ENCODE measurements at places on chromosomes 11 and 22.

DNA sequence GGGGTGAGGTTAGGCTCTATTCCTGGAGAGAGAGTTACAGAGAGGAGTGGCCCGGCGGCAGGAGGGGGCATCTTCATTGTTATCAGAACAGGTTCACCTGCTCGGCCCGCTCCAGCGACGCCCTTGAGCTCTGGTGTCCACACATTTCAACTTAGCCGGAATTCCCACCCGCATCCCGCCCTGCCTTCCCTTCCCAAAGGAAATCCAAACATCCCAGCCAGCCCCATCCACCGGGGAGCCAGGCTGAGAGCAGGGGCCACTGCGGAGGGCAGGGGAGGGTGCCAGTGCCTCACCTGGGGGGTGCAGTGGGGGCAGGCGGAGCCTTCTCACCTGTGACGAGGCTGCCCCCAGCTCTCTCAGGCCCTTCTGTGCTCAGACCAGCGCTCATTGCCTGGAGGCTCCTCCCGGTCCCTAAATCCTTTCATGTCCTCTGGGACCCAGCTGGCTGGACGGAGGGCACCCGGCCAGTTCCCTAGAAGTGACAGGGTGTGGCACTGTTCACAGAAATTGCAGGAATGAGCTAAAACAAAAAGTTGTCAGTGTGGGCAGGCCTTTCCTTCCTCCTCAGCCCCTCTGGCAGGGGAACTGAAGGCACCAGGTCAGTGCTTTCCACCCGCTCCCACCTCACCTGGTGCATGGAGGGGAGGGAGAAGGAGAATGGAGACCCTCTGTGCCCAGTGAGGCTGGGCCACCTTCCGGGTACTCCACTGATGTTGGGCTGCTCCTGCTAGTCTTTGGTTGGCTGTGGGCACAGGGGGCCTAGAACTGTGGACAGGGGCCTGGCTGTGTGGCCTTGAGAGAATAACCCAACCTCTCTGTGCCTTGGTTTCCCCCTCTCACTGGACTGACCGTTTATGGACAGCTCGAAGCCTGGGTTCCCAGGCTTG, 2.2 kb upstream of the MRGPRG start:
- peak; percentile 28 for DNase-seq

DNA sequence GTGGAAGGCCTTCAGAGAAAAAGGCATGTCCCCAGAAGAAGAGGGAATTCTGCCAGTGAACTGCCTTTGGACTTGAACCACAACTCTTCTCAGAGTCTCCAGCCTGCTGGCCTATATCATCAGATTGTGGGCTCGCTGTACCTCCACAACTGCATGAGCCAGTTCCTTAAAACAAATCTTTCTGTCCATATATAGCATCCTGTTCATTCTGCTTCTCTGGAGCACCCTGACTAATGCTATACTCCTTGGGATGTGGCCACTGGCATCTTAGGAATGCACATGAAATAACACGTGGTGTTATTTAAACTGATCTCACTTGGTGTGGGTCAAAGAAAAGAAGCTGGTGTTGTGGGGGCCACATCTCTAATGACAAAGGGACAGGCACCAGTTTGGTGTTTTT, 58.3 kb upstream of the VSTM5 start:
- DNase-seq, result peak; percentile 33

- no peak for DNase-seq
Observed at GRCh38 chr22:37182101-37182948, 5.7 kb downstream of the C1QTNF6 start.

- DNase-seq, result no peak
Observed at GRCh38 chr11:45216901-45217300, 69.2 kb downstream of the SYT13 start.

DNA sequence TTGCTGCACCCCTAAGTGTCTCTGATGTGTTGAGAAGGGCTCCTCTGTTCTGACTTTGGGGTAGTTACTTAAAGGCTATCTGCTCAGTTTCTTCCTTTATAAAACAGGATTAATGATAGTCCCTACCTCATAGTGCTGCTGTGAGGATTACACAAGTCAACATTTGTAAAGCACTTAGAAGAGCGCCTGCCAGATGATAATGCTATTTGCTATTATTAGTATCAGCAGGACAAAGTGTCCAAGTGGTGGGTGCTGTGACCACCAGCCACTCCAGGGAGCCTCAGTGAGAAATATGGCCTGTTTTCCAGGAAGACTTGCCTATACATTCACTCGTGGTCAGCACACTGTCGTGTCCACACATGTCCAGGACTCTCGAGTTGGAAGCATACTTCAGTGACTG, 16.2 kb downstream of the POU2F3 start:
- DNase-seq, result no peak

DNA sequence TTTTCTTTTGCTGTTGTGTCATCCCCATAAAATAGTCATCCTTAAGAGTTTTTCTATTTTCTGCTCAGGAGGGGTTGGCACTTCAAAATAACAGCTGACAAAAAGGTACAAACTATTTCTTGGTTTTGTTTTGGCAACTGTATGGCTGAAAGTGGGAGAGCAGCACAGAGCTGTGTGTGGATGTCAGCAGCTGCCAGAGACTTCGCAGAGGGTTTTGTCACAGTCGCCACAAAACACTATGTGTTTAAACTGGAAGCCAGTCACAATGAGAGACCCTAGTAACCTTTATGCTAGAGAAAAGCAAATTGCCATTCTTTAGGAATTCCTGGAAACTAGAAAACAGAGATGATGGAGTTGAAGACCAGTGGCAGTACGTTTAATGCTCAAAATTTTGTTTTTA, 189.6 kb upstream of the CCDC90B start:
- no peak for DNase-seq

- DNase-seq, result no peak
Observed at GRCh38 chr22:43312608-43313007, 30.6 kb downstream of the SCUBE1 start.

DNA sequence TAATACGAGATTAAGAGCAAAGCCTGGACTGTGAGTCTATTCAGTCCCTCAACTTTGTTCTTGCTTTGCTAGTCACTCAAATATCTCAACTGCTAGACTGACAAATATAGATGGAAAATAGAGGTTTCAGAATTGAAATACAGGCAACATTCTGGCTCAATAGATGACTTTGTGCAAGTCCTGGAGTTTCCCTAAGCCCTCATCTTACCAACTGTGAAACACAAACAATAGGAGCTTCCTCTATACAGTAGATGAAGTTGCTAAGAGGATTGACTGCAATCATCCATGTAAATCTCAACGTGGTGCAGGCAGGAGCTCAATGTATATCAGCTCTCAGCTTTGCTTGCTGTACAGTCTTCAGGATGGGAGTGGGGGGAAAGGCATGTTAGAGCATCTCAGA, 6.2 kb upstream of the MPEG1 start:
- DNase-seq, result no peak

DNA sequence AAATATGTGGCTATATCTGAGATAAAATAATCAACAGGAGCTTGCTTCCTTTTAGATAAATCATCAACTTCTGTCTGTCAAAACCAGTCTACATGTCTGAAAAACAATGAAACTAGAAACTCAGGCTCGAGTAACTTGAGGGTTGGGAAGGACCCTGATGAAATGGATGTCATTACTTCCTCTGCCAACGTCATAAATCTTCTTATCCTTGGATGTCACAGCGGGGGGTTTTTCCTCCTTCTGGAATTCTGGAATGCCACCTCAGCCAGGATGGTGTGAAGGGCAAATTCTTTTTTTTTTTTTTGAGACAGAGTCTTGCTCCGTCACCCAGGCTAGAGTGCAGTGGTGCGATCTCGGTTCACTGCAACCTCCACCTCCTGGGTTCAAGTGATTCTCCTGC, 13.4 kb downstream of the LGR4 start:
- DNase-seq, result no peak

GRCh38 chr22:40203572-40203971, 25.8 kb downstream of the TNRC6B start:
- DNase-seq, result no peak

GRCh38 chr11:16318320-16318719, 38.0 kb downstream of the SOX6 start:
- no peak for DNase-seq

DNA sequence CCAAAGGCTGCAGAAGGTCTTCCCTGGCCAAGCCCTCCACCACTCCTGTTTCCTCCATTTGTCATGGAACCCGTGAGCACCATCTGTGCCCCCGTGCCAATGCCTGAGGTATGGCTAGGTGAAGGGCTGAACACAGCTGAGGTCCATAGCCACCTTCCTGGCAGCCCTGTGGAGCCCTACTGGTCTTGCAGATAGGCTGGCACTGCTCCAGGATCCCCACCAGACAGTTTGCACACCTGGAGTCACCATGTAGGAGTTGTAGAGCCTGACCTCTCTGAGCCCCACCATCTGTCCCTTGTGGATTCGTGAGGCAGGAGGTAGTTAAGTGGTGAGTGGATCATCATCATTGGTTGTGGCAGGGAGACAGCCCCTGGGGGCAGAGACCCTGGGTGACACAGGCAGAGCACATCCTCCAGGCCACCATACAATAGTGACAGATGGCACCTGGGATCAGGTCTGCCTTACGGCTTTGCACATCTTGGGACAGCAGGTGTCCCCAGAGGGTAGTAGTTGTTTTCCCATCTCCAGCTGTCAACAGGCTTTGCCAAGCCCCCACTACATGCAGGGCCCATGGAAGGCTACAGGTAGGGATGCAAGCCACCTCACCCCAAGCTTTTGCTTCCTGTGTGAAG, 52.5 kb upstream of the SUSD2 start:
- DNase-seq, result no peak

DNA sequence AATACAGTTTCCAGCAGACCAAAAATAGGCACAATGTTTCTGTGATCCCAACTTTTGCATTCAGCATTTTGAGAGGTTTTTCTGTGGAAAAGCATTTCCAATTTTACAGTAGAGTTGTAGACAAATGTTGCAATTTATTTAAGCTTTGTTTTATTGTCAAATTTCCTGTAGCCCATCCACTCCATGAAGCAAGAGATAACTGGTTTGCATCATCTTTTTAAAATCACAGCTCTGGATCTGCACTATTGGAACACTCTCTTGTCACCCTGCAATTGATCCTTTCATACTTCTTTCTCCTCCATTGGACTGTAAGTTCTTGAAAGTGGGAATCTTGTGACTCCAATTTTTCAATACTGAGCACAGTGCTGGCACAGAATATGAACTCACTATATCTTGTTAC, 86.0 kb downstream of the MAML2 start:
- DNase-seq, result no peak

DNA sequence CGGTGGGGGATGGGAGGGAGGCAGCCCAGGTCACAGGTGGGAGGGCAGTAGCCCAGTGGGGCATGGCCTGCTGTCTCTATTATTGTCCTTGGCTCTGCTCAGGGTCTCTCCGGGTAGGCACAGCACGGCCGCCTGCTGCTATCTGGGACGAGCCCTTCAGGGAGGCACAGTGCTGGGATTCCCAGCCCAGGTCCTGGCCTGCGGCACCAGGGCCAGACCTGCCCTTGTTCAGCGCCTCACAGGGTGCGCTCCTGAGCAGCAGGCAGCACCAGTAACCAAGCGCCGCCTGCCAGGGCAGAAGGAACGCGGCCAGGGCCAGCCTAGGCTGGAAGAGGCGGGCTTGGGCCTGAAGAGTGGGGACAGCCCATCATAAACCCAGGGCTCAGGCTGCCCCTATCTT, 151.0 kb downstream of the MPPED1 start:
- no peak for DNase-seq

DNA sequence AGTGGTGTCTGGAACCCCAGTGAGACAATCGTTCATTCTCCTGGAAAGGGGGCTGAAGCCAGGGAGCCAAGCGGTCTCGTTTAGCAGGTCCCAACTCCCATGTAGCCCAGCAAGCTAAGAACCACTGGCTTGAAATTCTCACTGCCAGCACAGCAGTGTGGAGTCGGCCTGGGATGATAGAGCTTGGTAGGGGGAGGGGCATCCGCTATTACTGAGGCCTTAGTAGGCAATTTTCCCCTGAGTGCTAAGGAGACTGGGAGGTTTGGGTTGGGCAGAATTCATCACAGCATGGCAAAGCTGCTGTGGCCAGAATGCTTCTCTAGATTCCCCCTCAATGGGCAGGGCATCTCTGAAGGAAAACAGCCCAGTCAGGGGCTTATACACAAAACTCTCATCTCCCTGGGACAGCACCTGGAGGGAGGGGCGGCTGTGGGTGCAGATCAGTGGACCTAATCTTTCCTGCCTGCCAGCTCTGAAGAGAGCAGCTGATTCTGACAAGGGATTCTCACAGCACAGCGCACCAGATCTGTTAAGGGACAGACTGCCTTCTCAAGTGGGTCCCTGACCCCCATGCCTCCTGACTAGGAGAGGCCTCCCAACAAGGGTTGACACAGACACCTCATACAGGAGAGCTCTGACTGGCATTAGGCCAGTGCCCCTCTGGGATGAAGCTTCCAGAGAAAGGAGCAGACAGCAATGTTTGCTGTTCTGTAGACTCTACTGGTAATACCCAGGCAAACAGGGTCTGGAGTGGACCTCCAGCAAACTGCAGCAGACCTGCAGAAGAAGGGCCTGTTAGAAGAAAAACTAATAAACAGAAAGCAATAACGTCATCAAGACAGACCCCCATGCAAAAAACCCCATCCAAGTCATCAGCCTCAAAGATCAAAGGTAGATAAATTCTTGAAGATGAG, 14.8 kb downstream of the OR52M1 start:
- DNase-seq, result no peak

- DNase-seq, result no peak
Observed at GRCh38 chr11:8593455-8593854, 573 bp downstream of the STK33 start.

DNA sequence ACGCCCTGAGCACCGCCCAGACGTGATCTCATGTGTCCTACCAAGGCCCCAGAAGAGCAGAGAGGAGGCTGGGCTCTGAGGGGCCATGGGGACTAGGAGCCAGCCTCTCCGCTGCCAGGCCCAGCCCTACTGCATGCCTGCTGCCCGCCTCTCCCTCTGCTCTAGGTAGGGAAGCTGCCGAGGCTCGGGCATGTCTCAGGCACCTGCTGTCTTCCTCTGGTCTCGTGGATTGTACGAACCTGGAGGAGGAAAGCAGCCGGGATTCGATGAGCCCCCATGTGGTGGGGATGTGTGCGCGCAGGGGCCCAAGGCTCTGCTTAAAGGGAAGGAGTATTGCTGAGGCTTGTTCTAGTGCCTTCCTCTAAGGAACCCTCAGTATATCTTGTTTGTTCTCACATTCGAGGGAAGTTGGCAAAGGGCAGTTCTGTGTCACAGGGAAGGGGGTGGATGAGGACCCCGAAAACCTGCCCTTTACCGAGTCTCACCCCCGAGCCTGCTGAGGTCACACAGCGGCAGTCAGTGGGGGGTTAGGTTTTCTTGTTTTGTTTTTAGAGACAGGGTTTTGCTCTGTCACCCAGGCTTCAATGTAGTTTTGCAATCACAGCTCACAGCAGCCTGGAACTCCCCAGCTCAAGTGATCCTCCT, 21.2 kb downstream of the DAGLA start:
- peak; percentile 44 for DNase-seq

GRCh38 chr22:19067696-19068348, 54.4 kb downstream of the DGCR2 start:
- no peak for DNase-seq

GRCh38 chr11:64803158-64803845, at the start of gene MAP4K2:
Gene MAP4K2, minus strand, starts transcription at chr11:64803214. Its CDS starts 65 bp downstream, at chr11:64803149.
- peak; percentile 86 for DNase-seq

- no peak for DNase-seq
Observed at GRCh38 chr11:3191586-3192324, 26.6 kb upstream of the OSBPL5 start.

GRCh38 chr11:103295704-103296103, 186.5 kb downstream of the DYNC2H1 start:
- no peak for DNase-seq

GRCh38 chr11:33021937-33022336, 6.3 kb downstream of the DEPDC7 start:
- no peak for DNase-seq

GRCh38 chr11:107203656-107204055, 185.4 kb upstream of the GUCY1A2 start:
- no peak for DNase-seq
